ENCODE measurements at places on chromosomes 1 and 21.

DNA sequence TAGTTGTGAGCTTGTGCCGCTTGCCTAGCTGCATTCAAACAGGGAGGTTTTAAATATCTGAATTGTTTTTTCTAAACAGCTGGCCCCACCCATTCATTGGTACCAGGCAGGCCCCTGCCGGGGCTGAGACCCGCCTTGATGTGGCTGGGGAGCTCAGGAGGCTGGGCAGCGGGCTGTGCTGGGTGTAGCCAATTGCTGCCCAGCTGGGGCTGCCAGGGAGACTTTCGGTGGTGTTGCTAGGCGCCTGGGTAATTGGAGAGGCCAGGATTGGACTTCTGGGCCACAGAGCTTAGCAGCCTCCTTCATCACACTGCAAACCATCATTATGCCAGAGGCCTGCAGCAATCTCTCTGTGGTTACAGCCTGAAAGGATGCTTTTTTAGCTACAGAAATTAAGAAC is 12.2 kb downstream of the RHBDL2 start:
- peak; percentile 53 for DNase-seq

DNA sequence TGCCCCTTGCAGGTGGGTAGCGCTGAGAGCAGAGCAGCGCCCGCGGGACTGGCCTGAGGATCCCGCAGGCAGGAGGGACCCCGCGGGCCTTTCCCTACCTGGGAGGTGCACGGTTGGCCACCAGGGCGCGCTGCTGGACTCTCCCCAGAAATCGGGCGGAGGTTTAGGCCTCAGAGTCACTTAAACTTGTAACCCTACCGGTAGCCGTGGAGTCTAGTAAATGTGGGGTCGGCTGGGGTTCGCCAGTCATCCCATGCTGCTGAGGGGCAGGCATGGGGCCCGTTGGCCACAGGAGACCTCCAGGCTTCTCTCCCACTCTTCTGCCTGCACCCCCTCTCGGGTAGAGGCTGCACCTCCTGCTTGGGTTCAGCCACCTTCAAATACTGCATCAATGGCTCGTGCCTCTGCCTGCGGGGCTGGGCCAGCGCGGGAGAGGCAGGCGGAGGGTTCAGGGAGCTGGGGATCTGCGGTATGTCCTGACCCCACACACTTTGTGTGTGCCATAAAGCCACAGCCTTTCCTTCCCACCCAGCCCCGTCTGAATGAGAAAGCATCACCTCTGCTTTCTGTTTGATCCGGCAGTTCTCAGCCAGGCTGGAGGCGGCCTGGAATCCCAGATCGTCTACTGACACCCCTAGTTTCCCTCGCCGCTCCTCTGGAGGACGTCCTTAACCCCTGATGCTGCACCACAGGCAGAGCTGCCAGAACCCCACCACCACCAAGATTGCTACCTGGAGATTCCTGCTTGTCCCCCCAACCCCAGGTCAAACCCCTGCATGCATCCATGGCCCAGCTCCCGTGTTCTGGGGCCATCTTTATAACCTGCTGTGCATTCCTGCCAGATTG is 12.3 kb upstream of the GSTM4 start:
- peak; percentile 69 for DNase-seq

GRCh38 chr21:44869781-44870747 is 3.4 kb downstream of the PTTG1IP start:
- peak; percentile 97 for DNase-seq

- peak; percentile 33 for DNase-seq
Measured at GRCh38 chr21:33121715-33122475, 52.0 kb downstream of the OLIG1 start.

- DNase-seq = no peak
Measured at GRCh38 chr1:167328816-167329483, 108.3 kb downstream of the POU2F1 start.

- DNase-seq = no peak
Measured at GRCh38 chr1:116764906-116765862, 11.0 kb downstream of the CD2 start.

All from SW480 (cell line).